Mammary epithelial cell (primary cell): ENCODE measurements at places on chromosomes 12 and 14. TPM values are rescaled to one million over a fixed set of nuclear protein-coding genes. Genes with fewer than 3 reads are reported as not detected.

The KRT6C gene
- polyA plus RNA-seq = 23.6 TPM

DNA sequence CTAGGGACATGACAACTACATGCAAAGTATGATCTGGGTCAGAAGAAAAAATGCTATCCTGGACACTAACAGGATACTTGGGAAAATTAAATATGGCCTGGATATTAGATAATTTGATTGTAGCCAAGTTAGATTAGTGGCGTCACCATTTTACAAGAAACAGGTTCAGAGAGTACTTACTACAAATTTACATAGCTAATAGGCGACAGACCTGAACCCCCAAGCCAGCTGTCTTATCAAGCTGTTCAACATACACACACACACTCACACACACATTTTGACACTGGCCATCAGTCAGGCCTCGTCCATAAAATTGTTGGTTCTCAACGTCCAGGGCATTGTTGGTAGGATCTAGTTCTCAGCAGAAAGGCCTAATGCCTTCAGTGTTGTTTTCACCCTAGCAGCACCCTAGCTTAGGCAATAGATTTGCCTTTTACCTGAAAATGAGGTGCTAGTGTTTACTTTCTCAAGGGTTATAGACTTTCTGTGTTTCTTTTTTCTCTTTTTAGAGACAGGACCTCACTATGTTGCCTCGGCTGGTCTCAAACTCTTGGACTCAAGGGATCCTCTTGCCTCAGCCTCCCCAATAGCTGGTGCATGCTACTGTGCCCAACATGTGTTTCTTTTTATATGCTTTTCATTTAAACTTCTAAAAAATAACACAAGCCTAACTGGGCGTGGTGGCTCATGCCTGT, 3.3 kb upstream of the C14orf93 start:
- no peak for DNase-seq

- DNase-seq = no peak
Measured at GRCh38 chr14:66015071-66015780, 470.9 kb upstream of the CCDC196 start.

GRCh38 chr12:57614178-57614947, 3.1 kb downstream of the ARHGEF25 start:
- DNase-seq = no peak

The DNAI7 gene
- polyA plus RNA-seq = 0.08 TPM

The KIF5A gene
- 0.46 TPM for polyA plus RNA-seq

The TEX52 gene
- polyA plus RNA-seq = not detected

DNA sequence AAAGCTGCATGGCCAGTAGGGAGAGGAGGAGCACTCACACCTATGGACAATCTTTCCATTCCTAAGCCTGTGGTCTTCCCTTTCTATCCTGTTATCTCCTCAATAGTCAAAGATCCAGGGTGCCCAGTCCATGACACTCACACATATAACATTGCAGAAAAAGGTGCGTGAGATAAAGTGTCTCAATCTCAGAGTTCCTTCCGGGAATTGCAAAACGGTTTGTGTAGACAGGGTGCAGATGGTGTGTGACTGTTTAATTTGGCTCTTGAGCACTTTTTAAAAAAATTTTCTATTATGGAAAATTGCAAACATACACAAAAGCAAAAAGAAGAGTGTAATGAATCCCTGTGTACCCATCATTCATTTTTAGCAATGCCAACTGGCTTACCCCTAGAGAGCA, 1493.6 kb downstream of the AACS start:
- DNase-seq = no peak
